Activated CD4-positive, alpha-beta T cell treated with anti-CD3 and anti-CD28 coated beads, Interleukin-2, amount 10 ng/mL, durations not matched to agents 24 days and 14 days (primary cell): ENCODE measurements at places on chromosomes 16 and 17. TPM values are rescaled to one million over a fixed set of nuclear protein-coding genes. Genes with fewer than 3 reads are reported as not detected.
A peak's percentile ranks its signal among the peaks of the same experiment; 100 is the strongest.

THAP11 gene
- 46.4 and 48.7 TPM in 2 replicates for total RNA-seq

DNA sequence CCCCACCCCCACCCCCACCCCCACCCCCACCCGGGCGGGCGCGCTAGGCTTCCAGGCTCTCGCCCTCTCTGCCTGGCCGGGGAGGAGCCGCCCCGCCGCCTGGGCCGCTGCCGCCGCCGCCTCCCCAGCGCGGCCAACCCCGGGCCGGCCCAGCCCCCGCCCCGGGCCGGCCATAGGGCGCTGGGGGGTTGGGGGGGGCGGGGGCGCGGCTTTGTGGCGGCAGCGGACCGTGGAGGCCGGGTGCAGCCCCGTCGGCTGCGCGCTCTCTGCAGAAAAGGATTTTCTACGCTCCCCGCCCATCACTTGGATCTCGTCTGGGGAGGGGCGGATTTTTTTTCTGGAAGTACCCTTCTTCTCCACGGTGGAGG, 230.9 kb downstream of the MRTFB start:
- H3K27me3 ChIP-seq, result peaks cover 23% of the 10 kb centered on the region
- no peaks in the 10 kb centered on the region for H3K36me3 ChIP-seq
- peak overlapping the region; percentile 78 for H3K4me3 ChIP-seq
- no peak for DNase-seq

DNA sequence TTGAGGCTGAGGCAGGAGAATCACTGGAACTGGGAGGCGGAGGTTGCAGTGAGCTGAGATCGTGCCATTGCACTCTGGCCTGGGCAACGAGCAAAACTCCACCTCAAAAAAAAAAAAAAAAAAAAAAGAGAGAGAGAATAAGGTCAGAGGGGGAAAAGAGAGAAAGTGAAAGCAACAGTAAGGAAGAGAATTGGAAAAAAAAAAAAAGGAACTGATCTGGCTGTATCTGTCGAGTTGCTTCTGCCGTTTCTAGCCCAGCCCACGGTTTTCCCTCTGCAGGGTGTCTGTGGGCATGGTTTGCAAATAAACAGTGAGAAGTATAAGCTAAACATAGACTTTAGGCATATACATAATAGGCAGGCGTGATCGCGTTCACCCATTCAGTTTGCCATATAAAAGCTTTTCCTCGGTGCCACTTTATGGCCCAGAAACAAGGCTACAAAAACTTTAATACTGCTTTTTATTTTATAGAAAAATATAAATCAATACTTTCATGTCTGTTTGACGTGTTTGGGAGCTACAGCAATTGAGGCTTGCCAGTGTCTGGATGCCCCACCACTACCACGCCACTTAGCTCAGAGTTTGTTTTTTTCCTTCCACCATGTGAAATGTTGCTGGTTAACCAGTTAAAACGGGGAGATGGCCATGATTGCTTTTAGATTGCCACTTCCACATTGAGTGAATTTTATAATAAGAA, 436.7 kb downstream of the MAF start:
- DNase-seq, result peak; percentile 70
- H3K36me3 ChIP-seq, result peaks cover 2% of the 10 kb centered on the region
- H3K27me3 ChIP-seq, result no peaks in the 10 kb centered on the region
- H3K4me1 ChIP-seq, result peaks cover 14% of the 10 kb centered on the region
- peak overlapping the region; percentile 57 for H3K4me3 ChIP-seq
- peak overlapping the region; percentile 14 for H3K27ac ChIP-seq

TBC1D3I gene
- 0.65 and 1.9 TPM in 2 replicates for total RNA-seq

TOM1L1 gene
- total RNA-seq, result 0.45 and 0.56 TPM in 2 replicates

- no peak overlapping the region for H3K4me3 ChIP-seq
- no peak overlapping the region for H3K27ac ChIP-seq
- no peaks in the 10 kb centered on the region for H3K27me3 ChIP-seq
- DNase-seq, result no peak
Observed at GRCh38 chr16:10935226-10935915, 6.9 kb downstream of the DEXI start.

- no peak overlapping the region for H3K4me3 ChIP-seq
- no peak for DNase-seq
- no peak overlapping the region for H3K27ac ChIP-seq
- no peaks in the 10 kb centered on the region for H3K4me1 ChIP-seq
- H3K36me3 ChIP-seq, result no peaks in the 10 kb centered on the region
Observed at GRCh38 chr16:6600167-6600566, 732.5 kb upstream of the RBFOX1 start.

RDM1 gene
- 2.6 and 2.9 TPM in 2 replicates for total RNA-seq

- no peaks in the 10 kb centered on the region for H3K27me3 ChIP-seq
- no peak for DNase-seq
- H3K4me3 ChIP-seq, result no peak overlapping the region
- H3K27ac ChIP-seq, result no peak overlapping the region
Observed at GRCh38 chr17:10328971-10329923, 43.6 kb downstream of the MYH13 start.

- H3K27ac ChIP-seq, result peak overlapping the region; percentile 56
- H3K27me3 ChIP-seq, result peaks cover 56% of the 10 kb centered on the region
- peaks cover 11% of the 10 kb centered on the region for H3K4me1 ChIP-seq
- H3K36me3 ChIP-seq, result no peaks in the 10 kb centered on the region
- peak; percentile 69 for DNase-seq
Observed at GRCh38 chr17:79843816-79844800, 4.9 kb upstream of the CBX4 start.

DNA sequence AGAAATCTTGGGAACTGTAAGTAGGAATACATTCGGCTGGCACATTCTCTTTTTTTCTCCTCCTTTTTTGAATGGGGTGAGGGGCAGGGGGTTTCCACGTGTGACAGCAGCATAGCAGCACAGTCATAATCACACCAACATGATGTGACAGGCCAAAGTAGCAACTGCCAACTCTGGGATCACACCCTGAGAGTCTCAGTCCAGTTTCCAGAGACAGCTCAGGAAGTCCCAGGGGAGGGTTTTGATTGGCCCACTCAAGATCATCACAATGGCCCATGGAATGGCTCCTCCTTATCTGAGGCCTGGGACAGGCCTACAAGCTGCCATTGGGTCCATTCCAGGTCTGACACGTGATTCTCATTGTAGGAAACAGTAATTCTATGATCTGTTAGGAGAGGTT, 207.1 kb upstream of the ASIC2 start:
- no peak overlapping the region for H3K4me3 ChIP-seq
- H3K27ac ChIP-seq, result no peak overlapping the region
- peaks cover 3% of the 10 kb centered on the region for H3K27me3 ChIP-seq
- H3K4me1 ChIP-seq, result no peaks in the 10 kb centered on the region

DNA sequence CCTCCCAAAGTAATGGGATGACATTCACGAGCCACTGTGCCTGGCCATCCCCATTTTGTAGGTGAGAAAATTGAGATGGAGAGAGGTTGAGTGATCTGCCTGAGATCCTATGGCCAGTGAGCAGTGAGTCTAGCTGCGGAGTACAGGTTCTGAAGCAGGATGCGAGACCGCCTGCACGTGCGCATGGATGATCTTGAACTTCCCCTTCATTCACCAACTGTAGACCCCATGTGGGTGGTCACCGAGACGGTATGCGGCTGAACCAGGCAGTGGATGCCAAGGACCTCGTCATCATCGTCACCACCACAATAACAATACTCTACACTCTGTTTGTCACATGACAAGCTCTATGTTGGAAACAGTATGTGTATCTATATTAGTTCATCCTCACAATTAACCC, 6.2 kb upstream of the SPNS3 start:
- DNase-seq, result no peak
- peaks cover 6% of the 10 kb centered on the region for H3K27me3 ChIP-seq
- H3K4me1 ChIP-seq, result no peaks in the 10 kb centered on the region
- no peak overlapping the region for H3K4me3 ChIP-seq
- H3K27ac ChIP-seq, result no peak overlapping the region
